ENCODE measurements at places on chromosomes 4 and X.

GRCh38 chrX:119190091-119190681 lies 45.9 kb upstream of the PGRMC1 start:
- DNase-seq = no peak

DNA sequence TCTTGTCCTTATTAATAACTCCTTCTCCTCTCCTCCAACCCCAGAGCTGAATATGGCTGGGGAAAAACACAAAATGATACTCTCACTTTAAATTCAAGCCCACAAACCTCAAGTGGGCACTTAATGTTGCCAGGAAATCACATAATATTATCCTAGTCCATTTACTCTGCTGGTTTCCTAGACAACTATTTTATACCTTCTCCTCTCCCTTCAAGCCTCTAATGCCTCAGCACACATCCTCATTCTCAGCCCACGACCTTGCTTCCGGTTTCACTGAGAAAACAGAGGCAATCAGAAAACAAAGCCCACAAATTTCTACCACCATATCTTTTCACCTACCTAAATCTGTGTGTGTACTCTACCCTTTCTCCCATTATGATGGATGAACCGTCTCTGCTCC lies 12.1 kb upstream of the CLCN5 start:
- DNase-seq = peak; percentile 74

DNA sequence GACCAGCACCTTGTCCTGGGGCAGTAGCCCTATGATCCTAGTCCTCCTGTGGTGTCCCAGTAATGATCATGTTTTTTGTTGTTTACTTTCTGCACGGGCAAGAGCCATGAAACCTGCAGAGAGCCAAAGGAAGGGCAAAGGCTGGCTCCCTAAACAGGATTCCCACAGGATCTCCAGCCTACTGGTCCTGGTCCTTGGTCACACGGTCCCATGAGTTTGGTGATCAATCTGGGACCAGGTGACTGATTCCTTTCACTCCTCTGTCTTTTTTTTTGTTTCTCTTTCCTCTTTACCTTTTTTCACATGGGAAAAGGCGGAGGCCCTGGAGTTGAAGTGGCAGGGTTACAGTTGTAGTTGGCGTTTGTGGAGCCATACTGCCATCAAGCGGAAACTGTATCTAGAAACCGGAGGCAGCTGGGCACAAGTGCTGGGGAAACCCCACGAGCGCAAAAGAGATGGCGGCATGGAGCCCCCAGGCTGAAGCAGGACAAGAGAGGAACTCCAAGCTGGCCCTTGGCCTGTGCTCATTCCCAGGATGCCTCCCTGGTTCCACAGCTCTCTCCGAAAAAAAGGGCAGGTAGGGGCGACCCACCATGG lies 34.6 kb downstream of the NBDY start:
- no peak for DNase-seq

DNA sequence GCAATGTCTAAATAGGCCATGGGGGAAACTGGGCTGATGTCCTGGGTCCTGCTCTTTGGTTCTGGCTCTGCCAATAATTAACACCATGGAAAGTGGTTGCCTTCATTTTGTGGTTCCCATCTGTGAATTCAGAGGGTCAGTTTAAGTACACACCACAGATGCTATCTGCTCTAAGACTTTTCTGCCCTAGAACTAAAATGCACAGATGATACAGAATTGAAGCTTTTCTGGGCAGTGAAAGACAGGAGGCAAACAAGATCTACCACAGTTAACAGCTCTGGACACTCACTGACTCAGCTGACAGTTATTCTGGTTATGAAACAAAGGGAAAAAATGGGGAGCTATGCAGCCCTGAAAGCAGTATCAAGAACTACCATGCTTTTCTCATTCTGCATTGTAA lies 37.3 kb downstream of the APBB2 start:
- DNase-seq = no peak

- no peak for DNase-seq
Observed at GRCh38 chr4:184812651-184813181, 13.1 kb downstream of the ACSL1 start.

DNA sequence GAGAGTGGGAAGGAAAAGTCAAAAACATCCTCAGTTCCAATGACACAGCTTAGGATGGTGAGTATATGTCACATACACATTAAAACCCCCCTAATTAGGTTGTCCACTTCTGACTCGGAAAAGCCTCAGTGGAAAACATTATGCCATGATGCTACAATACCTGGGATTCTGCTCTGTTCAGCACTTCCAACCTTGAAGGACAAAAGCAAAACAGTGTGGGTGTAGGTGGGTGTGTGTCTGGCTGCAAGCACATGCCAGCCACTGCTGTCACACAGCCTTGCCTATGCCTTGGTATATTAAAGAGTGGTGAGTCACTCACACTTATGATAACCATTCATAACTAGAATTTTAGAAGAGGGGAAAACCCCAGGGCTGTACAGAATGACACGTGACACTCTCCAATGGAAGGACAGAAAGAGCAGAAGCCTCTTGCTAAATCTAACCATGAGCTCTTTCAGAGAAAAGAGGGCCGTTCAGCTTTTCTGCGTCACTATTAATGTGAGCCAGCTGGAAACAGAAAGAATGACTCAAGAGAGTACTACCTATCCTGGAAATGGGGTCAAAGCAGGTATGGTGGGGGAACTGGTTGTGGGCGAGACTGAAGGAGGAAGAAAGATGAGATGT lies 159.6 kb downstream of the TET2 start:
- DNase-seq = no peak

DNA sequence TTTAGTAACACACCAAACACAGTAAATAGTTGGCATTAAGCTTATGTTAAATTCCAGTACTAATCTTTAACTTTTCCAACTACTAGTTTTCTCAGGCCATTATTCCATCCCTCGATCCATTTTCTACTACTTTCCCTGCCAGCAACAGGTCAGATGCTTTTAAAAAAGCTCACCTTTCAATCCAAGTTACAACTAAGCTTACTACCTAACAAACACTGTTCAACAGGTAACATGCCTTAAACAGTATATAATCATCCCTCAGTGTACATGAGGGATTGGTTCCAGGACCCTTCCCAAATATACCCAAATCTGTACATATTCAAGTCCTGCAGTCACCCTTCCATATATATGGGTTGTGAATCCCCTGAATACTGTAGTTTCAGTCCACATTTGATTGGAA lies 5.5 kb downstream of the CCNA2 start:
- DNase-seq = no peak

GRCh38 chrX:110408949-110409588 lies 50.4 kb downstream of the RTL9 start:
- no peak for DNase-seq

DNA sequence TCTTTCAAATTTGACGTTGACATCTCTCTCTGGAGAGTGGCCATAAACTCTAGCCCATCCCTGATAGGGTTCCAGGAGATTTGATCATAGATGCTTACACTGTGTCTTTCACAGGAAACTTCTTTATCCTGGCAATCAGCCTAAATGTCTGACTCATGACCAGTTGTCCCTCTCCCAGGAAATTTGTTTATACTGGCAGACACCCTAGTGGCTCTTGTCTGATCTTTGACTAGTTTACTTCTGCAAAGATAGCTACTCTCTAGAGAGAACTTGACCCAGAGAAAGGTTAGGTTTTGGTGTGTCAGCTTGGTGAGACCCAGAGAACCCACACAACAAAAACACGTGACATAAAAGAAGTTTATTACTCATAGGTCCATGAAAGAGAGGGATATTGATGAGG lies 509.8 kb downstream of the CENPC start:
- no peak for DNase-seq

GRCh38 chrX:131305926-131306325 lies 16.8 kb upstream of the IGSF1 start:
- no peak for DNase-seq

DNA sequence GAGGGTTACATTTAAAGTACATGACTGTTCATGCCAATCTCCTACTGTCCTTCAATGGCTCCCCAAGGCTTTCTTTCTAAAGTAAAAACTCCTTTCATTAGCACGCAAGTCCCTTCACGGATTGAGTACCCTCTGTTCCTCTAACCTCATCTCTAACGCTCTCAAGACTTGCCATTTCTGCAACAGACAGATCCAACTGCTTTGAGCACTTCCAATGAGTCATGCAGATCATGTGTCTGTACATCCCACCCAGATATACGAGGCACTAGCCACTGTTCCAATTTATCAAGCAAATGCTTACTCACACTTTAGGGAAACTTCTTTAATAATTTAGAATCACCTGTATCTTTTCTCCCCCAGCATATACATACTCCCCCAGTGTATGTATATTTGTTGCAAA lies 332.5 kb upstream of the ZFP42 start:
- no peak for DNase-seq

DNA sequence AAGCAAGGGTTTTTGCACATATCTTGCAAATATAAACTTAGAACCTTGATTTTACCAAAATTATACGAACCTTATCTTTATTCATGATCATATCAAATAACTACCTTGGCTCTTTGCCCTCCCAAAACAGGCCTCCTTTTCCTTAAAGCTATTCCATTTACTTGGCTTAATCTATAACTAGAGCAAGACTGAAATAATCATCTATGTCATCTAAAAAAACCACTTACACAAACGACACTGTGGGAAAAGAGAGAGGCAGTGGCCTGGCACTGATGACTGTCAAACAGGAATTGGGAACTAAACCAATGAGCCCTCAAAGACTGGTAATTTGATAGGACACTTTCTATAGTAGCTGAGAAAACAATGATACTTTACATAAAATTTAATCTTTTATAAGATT lies 11.7 kb upstream of the PTPN13 start:
- DNase-seq = no peak

DNA sequence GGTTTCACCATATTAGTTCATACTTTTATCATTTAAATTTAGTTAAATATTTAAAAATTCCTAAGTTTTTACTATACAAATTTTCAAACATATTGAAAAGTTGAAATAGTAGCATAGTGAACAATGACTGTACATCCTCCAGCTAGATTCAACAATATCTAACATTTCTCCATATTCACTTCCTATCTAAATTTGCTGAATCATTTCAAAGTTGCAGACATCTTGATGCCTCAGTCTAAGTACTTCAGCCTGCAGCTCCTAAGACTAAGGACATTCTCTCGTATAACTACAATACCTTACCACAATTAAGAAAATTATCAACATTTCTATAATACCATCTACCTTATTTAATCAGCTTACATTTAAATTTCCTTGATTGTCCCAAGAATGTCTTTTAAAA lies 132.7 kb downstream of the TMEM164 start:
- no peak for DNase-seq

GRCh38 chr4:189436207-189436606 lies 504.5 kb upstream of the FRG1 start:
- no peak for DNase-seq

DNA sequence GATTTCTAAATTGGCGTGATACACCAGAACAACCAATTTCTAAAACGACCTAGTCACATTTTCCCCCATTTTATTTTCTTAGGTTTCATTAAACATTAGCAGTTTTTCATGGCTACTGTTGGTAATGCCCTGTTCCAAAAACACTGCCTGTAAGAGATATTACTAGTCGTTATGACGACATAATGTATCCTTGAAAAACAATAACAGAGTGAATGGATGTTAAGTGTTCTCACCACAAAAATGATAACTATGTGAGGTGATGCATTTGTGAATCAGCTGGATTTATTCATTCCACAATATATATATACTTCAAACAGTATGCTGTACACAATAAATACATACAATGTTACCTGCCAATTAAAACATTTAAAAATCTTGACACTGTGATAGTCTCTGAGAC lies 1147.6 kb upstream of the PCDH10 start:
- DNase-seq = no peak

All from hematopoietic multipotent progenitor cell (in vitro differentiated cells).